ENCODE measurements at places on chromosomes 1 and 21.

DNA sequence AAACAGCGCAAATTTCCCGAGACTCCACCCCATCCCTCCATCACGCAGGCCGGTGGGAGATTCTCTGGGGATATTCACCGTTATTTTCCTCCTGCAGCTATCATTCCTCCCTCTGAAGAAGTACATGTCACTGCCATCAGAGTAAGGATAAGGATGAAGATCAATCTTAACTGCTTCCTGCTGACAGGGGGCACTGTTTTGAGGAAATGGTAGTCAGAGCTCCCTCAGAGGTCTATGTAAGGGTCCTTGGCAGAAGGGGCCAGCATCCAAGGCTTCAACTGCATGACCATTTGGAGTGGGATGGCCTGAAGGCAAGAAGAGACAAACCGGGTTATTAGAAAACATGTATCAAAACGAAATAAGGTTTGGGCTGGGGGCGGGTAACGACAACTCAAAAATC, 111.5 kb downstream of the KCNK1 start:
- DNase-seq: no peak

DNA sequence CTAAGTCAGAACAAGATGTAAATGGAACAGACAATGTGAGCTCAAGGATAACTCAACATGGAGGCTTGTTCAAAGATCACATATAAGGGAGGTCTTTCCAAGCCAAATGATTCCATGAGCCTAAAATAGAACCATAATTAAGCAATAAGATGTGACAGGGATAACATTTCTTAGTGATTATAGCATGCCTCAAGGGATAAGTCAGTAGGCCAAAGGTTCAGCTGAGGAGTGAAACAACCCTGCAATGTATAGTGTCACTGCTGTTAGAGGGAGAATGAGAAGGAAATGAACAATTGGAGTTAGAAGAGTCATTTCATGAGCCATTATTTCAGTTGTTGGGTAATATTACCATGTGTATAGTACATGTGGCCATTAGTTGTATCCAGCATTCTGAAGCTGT, 25.0 kb downstream of the GORAB start:
- no peak for DNase-seq

DNA sequence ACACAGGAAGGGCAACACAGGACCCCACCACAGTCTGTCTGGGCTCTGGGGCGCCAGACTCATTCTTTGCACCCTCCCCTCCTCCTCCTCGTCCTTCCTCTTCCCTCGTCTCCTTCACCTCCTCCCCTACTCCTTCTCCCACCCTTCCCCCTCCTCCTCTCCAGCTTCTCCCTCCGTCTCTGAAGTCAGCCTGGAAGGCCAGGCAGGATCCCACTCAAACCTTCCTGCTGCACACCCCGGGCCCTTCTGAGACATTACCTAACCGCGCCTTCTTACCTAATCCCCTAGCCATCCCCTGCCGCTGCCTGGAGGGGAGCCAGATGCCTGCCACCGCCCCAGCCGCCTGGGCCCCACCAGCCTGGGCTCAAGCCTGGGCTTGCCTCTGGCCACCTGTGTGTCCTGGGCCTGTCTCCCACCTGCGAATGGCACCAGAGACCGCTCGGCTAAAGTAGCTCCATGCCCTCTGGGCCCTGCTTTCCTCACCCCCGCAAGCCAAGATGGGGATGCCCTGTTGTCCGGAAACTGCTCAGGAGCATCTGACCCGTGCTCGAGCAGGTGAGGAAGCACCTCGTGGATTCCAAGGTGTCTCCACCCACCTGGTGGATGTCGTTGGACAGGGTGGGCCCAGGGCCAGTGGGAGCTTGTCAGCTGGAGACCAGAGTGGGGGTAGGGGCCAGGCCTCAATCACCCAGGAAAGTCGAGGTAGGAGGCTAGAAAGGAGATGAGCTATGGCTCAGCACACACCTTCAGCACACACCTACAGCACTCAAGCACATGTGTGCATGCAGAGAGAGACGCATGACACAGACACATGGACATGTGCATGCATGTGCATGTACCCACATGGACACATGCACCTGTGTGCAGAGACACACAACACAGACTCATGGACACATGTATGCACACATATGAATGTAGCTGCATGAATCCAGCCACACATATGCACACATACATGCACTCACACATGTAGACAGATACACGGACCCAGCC, 31.9 kb downstream of the WNT9A start:
- no peak for DNase-seq

DNA sequence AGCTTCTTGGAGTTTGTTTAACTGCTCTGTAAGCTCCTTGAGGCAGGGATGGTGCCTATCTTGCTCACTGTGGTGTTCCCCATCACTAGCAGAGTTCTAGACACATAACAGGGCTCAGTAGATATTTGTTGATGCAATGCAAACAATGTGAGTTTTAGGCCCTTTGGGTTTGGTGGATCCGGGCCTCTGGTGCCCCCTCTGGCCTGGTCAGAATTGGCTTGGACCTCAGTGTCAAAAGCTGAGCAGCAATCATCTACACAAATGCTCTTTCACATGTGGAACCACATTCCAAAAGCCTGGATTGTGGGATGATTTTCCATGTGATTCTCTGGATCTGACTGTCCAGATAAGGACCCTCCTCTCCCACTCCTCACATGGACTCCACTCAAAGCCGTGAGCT, 53.4 kb upstream of the BCAR3 start:
- DNase-seq: no peak

GRCh38 chr1:78289603-78290002, 201.2 kb upstream of the PTGFR start:
- no peak for DNase-seq

DNA sequence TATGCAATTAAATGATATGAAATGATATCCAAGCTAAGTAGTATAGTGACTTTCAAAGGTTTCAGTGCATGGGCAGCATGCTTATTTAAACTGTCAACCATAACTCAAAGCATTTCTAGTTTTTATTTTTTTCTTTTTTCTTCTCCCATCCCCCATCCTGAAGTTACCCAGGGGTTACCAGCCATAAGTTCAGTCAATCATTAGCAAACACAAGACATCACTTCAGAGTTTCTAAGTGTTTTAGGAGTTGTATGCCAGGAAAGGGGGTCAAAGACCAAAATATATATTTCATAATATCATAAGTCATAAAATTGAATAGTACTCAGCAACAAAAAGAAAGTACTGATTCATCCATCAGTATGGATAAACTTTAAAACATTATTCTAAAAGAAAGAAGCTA, 28.7 kb downstream of the DHX9 start:
- DNase-seq: no peak

DNA sequence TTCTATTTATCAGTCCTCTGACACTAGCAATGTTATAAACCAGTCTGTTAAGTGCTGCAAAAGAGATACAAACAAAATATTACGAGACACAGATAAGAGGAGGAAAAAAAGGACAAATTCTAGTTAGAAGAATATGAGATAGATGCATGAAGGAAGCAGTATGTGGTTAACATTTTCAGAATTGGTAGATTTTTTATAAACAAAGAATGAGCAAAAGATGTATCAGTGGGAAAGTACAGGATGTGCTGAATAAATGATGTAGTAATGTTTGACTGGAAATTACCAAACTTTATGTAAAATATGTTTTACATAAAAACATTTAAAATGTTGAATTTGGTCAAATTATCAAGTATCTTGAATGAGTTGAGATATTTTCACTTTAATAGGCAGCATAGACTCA, 574.2 kb downstream of the NUF2 start:
- no peak for DNase-seq

- no peak for DNase-seq
Measured at GRCh38 chr1:88698764-88699163, 14.7 kb downstream of the PKN2 start.

DNA sequence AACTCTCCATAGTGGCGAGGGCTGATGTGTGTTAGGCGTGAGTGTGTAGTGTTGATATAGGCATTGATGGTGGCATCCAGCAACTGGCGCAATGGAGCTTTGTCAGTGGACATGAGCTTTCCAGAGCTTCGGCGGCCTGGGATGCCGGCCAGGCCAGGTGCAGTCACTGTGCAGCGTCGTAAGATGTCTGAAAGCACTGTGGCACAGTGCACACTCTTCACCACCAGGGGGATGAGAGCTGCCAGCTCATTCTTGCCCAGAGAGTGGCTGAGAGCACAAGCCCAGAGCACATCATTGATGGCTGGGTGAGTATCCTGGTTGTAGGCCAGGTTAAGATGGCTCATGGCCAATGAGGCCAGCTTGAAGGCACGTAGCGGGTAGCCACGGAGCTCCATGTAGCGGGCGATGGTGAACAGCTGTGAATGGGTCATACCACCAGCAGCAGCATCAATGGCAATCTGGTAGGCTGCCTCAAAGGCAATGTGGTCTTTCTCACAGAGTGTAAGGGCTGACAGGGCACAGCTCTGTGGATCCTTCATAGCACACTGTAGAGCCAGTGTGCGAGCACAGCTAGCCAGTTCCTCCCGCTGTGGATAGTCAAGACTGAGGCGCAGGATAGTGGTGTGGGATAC, 6.7 kb downstream of the UROD start:
- DNase-seq: peak; percentile 52

GRCh38 chr1:198465201-198466144, 75.0 kb downstream of the ATP6V1G3 start:
- peak; percentile 63 for DNase-seq

- DNase-seq: no peak
Measured at GRCh38 chr1:178361847-178362246, 134.9 kb downstream of the CLEC20A start.

GRCh38 chr1:3763351-3764125, 9.0 kb upstream of the SMIM1 start:
- no peak for DNase-seq

- no peak for DNase-seq
Measured at GRCh38 chr1:5161372-5161771, 507.0 kb downstream of the AJAP1 start.

GRCh38 chr1:167949785-167950184, 12.9 kb upstream of the MPC2 start:
- no peak for DNase-seq

GRCh38 chr21:30620522-30620921, at the start of gene KRTAP20-4:
KRTAP20-4 (plus strand) TSS chr21:30620627.
- DNase-seq: no peak

DNA sequence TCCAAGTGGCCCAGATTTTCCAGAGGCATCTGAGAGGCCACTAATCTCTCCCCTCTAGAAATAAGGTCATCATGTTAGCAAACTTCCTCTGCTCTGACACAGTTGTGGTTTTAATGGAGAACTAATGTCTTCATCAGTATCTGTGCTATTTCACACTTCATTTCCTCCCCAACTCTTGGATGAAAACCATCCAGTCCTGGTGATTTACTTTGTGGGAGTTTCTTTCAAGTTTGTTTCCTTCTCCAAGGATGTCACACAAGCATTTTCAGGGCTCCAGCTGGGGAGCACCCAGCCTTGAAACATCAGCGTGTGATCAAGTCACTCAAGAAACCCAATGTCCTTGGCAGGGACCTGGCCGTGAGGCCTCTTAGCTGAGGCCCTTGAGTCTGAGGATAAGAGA, 38.8 kb downstream of the TBX15 start:
- DNase-seq: no peak

- DNase-seq: no peak
Measured at GRCh38 chr21:41506611-41507520, 1.1 kb downstream of the TMPRSS2 start.
